Right kidney (tissue), 9 donors: ENCODE measurements at places on chromosomes 13 and 19.

- DNase-seq, result no peak
These were observed 1.9 kb downstream of the TOMM40 start for GRCh38 chr19:44892932-44893331.

- no peak for DNase-seq
These were observed 22.8 kb downstream of the ZNF20 start for GRCh38 chr19:12117201-12117970.

GRCh38 chr13:37429976-37430375, 168.6 kb downstream of the POSTN start:
- DNase-seq, result no peak

DNA sequence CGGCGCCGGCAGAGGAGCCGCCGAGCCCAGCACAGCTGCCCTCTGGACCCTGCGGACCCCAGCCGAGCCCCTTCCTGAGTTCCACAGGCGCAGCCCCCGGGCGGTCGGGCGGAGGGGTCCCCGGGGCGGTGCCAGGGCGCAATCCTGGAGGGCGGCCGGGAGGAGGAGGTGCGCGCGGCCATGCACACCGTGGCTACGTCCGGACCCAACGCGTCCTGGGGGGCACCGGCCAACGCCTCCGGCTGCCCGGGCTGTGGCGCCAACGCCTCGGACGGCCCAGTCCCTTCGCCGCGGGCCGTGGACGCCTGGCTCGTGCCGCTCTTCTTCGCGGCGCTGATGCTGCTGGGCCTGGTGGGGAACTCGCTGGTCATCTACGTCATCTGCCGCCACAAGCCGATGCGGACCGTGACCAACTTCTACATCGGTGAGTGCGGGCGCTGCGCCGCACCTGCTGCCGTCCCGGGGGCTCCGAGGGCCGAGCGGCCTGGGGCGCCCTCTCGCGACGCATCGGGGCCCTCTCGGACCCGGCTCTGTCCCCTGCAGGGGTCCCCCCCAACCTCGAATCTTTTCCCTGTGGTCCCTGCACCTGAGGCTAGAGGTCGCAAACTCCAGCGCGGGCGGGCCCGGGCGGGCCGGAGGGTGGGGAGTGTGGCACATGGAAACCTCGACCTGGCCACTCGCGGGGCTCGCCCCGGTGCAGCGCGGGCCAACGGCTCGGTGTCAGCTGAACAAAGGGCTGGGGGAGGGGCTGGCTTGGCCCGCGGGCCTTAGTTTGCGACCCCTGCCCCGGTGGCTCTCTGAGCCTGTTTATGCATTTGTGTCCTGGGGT, at the start of gene KISS1R:
Gene KISS1R (plus strand): TSS at position 11 of the 829 bp plus-strand sequence. CDS start 170 bp downstream, at position 181.
- DNase-seq, result peak; percentile 77

- no peak for DNase-seq
These were observed 42.5 kb downstream of the IRS2 start for GRCh38 chr13:109743706-109744453.

- DNase-seq, result peak; percentile 49
These were observed 193.9 kb upstream of the RNF113B start for GRCh38 chr13:98370806-98371515.

GRCh38 chr19:56637976-56638555, 4.9 kb upstream of the SMIM17 start:
- DNase-seq, result peak; percentile 67

GRCh38 chr19:2460245-2460644, 3.5 kb upstream of the LMNB2 start:
- DNase-seq, result no peak

DNA sequence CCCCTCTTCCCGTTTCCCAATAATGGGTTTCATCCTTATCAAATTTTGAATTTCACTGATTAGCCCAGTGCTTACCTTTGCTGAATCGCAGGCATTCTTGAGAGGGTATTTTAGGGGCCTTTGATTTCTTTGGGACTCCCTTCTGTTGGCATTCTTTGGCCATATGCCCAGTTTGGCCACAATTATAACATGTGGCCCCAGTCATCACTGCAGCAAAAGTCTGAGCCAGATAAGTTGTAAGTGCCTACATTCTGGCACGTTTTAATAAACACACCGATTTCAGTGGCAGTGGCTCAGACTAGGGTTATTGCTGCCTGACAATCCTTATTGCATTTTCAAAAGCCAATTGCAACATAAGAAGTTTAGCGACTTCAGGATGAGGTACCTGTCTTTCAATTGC, 41.4 kb downstream of the ZNF726 start:
- no peak for DNase-seq

- DNase-seq, result peak; percentile 66
These were observed 153.5 kb upstream of the KLF12 start for GRCh38 chr13:74287724-74288169.

DNA sequence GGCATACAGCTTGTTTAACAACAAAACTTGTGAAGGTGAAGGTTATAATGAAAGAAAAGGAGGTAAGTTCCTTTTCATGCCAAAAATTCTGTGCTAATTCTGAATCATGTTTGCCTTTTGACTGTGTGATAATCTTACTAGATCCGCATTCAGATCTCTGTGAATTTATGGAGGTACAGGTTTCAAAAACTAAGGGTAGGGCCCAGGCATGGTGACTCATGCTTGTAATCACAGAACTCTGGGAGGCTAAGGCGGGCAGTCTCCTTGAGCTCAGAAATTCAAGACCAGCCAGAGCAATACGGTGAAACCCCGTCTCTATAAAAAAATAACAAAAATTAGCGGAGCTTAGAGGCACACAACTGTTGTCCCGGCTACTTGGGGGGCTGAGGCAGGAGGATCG, 45.9 kb downstream of the PCDH9 start:
- no peak for DNase-seq

DNA sequence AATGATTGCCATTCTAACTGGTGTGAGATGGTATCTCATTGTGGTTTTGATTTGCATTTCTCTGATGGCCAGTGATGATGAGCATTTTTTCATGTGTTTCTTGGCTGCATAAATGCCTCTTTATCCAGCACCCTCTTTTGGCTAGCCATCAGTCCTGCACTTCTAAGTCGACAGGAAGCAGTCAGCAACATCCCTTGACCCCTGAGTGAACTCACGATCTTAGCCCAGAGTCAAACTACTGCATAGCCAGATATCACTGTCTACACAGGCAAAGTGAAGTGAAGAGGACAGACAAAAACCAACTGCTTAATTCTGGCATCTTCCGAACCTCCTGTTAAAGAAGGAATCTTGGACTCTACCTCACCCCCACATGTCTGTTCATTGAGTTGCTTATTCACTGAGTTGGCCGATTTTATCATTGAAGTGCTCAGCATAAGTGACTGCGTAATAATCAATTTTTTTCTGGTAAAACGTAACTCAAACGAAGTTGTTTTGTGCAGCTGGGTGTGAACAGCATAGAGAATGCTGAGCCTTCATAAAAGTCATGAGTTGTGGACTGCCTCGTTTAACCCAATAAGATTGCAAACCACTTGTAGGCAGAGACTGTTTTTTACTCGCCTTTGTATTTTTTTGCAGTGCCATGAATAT, 304.2 kb downstream of the COG6 start:
- no peak for DNase-seq

GRCh38 chr13:32852526-32852925, 163.7 kb upstream of the KL start:
- no peak for DNase-seq

- DNase-seq, result no peak
These were observed 40.4 kb upstream of the GRTP1 start for GRCh38 chr13:113404366-113404722.

GRCh38 chr13:75256922-75257321, 225.0 kb downstream of the TBC1D4 start:
- no peak for DNase-seq

DNA sequence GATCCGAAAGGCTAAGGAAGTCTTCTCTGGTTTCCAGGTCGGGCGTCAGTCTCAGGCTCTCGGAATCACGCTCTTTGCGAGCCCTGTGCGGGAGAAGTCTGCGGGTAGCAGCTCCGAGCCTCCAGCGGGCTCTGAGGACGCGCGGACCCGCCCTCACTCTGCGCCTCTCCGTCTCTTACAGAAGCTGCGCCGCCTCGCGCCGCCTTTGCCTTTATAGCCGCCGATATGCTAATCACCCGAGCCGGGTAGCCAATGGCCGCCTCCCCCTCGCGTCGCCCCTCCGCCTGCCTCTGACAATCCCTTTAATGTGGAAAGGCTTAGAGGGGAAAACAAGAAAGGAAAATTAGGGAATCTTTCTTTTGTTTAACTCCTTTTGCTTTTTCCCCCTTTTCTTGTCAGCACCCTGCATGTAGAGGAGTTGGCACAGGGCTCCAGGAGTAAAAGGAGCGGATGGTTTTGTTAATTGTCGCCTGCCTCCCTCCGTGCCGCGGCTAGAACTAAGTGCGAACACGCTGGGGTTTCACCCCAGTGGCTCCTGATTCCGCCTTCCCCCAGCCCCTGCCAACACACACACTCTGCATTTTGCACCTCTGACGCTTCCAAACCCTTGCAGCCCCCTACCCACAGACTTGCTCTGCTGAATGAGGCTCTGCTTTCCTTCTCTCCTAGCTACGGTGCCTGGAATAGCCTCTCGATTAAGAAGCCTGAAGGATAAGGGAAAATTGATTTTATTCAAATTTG, at the start of gene PCDH8:
Gene PCDH8 (minus strand): TSS at position 186 of the 741 bp plus-strand sequence. CDS start 204 bp downstream, outside the sequence.
- peak; percentile 46 for DNase-seq

DNA sequence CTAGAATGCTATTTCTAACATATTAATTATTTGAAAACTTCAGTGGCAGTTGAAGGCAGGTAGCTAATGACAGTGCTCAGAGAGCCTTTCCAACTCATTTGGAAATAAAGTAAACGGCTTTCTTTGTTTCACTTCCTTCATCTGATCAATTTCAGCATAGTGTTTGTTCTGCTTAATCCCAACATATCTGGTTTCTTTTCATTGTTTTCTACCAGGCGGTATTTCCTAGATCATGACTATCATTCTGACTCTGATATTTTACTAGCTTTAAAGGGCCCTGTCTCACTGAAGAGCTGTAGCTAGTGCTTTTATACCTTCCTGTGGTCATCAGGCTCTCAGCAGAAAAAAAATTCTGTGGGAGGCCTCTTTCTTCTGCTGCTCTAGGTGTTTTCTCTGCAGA, 178.6 kb downstream of the RBM26 start:
- no peak for DNase-seq

GRCh38 chr13:80235967-80236302, 105.0 kb downstream of the SPRY2 start:
- no peak for DNase-seq

DNA sequence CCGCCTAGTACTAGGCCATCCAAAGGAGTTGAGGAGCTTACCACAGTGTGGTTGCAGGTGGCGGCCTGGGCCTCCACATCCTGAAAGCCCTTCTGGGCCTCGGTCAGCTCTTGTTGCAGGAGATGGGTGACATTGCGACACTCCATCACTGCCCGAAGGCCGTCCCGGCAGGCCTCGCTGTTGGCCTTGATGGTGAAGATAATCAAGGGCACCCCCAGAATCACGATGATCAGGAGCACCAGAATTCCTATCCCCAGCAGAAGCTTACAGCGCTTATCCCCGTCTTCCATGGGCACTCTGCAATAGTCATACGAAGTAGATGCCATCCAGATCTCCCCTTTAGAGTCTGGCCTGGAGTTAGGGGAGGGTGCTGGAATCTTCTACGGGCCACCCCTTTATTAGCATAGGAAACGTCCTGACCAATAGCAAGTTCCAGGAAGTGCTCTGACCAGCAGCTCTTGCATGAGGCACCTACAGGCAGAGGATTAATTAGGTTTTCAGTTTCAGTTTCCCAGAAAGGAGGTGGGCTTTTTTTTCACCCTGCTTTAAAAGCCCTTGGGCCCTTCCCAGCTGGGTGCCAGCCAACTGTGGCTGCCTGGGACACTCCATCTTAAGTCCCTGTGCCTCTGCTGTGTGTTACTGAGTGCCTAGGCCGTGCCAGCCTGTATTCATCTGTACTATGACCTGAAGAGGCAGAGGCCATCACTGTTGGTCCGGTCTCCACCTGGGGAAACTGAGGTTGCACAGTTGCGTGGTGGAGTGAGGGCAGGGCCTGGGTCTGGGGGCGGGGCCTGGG, at the start of gene BST2:
Gene BST2 (minus strand): TSS at position 381 of the 796 bp plus-strand sequence. CDS start 55 bp downstream, at position 326.
- DNase-seq, result no peak

DNA sequence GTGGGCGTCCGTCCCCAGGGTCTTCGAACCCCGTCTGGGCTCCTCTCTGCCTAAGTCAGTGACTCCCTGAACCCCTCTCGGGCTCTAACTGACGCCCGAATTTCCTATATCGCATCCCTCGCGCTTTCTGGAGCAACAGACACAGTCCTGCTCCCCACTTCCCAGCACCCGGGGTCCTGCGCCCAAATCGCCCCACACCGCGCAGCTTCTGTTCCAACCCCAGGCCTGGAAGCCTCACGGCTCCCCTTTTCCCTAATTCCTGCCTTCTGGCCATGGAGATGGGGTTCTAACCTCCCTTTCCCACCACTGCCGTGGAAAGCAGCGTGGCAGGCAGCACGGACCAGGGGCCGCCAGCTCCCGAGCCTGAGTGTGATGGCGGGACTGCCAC, 1.6 kb upstream of the GRTP1 start:
- DNase-seq, result no peak

GRCh38 chr13:74555276-74555625, 421.0 kb upstream of the KLF12 start:
- no peak for DNase-seq

GRCh38 chr13:110480161-110480560, 81.4 kb downstream of the RAB20 start:
- no peak for DNase-seq

- DNase-seq, result no peak
These were observed 32.2 kb upstream of the ZNF766 start for GRCh38 chr19:52237197-52237596.

DNA sequence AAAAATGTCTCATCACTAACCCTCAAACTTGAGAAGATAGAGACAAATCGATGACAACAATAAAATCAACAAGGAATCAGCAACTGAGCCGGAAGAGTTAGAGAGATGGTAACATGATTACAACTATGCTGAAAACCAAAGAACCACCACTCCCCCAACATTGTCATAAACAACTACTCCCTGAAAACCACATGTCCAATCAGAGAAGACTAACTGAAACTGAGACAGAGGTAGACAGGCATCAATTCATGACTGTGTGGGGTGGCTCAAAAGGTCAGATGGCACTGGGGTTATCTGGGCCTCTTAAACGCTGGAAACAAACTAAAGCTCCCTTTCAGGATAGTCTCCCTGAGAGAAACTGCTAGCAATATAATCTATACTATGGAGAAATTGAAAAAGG, 488.8 kb downstream of the KCTD12 start:
- DNase-seq, result no peak

DNA sequence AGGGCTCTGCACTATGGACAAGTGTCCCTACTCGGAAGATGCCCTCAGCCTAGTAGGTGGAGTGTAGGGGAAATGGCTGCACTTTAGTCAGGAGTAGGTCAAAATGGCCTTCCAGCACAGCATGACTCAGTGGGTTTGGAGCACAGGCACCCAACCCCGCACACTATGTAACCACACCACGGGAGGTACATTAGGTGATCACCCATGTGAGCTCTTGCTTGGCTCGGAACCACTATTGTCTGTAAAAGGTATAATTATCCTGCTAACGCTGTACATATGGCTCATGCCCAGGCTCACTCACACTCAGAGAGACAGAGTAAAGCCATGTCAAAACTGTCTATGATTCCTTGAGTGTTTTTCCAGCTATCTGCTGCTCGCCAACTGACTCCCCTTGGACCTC, 156.9 kb upstream of the DACH1 start:
- DNase-seq, result no peak
